Panc1 (cell line): ENCODE measurements at places on chromosomes 5 and 9. TPM values are rescaled to one million over a fixed set of nuclear protein-coding genes. Genes with fewer than 3 reads are reported as not detected.

CAVIN4 gene
- 0.82 TPM for total RNA-seq

PDE6A gene
- 0.33 TPM for total RNA-seq

ARL10 gene
- 2.0 TPM for total RNA-seq

PCA3 gene
- total RNA-seq = not detected

CD72 gene
- total RNA-seq = 0.72 TPM

DNA sequence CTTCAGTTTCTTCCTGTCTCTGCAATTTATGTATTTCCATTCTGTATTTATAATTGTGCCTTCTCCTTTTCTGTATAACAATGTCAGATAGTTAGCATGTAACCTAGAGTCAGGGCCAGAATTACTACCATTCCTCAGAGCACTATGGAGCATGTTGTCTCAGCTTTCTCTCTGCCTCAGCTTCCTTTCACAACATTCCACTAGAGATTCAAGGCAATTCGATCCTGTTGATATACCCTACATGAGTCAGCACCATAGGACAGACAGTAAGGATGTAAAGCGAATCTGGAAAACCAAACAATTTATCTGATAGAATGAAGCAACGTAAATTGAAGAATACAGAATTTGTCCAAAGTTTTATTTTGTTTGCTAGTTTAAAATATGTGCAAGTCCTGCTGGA is 728.3 kb upstream of the SEMA6A start:
- H3K27me3 ChIP-seq = no peaks in the 10 kb centered on the region
- no peaks in the 10 kb centered on the region for H3K36me3 ChIP-seq
- no peaks in the 10 kb centered on the region for H3K4me1 ChIP-seq

DNA sequence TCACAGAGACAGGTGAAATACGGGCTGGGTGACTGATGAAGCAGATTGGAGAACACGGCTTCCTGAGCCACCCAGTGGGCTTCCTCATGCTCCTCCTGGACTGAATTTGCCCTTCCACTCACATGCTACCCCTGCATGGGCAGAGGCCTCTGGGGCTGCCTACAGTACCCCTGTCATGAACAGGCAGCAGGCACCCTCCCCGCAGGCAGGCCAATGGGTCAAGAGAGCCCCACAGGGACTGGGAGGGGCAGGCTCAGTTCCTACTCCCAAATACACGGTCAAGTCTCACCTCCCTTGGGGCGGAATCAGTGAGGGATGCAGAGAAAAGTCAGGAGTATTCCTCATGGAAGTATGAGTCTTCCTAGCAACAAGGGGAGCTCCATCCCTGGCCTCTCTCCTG is 48.6 kb upstream of the ZBTB43 start:
- no peaks in the 10 kb centered on the region for H3K27me3 ChIP-seq
- no peak overlapping the region for H3K4me3 ChIP-seq
- no peaks in the 10 kb centered on the region for H3K4me1 ChIP-seq
- H3K36me3 ChIP-seq = no peaks in the 10 kb centered on the region
- H3K27ac ChIP-seq = no peak overlapping the region

DNA sequence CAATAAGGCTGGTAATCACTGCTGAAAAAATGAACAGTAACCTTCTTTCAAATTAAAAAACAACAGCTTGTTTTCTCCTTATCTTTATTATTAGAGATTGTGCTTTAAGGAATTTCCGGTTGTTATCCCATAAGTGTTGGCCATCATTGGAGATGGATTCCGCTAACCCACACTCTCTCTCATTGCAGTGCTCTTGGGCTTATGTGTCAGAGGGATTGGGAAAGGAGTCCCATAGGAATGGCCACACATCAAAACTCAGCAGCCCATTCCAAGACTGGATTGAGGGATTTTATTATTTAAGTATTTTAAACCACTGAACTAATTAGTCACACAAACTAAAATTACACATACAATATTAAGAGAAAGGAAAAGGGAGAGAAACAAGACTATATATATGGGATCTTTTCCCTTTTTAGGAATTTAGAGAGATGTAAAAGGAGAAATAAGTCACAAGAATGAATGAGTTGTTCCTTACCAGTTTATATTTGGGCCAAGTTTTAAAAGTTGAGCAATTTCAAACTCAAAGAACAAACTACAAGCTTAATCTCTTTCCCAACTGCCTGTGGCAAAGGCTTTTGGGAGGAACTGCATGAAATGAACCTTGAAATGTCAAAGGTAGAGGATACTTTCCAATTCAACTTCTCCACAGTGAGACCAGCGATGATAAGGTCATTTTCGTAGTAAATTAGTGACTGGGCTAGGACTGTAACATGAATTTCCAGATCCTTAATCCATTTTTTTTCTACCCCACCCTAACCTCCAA is 2.4 kb downstream of the SPINK6 start:
- no peaks in the 10 kb centered on the region; the same call in 1 of the 2 replicates for H3K36me3 ChIP-seq
- H3K27ac ChIP-seq = no peak overlapping the region
- no peak for DNase-seq
- no peak overlapping the region for H3K4me3 ChIP-seq

DNA sequence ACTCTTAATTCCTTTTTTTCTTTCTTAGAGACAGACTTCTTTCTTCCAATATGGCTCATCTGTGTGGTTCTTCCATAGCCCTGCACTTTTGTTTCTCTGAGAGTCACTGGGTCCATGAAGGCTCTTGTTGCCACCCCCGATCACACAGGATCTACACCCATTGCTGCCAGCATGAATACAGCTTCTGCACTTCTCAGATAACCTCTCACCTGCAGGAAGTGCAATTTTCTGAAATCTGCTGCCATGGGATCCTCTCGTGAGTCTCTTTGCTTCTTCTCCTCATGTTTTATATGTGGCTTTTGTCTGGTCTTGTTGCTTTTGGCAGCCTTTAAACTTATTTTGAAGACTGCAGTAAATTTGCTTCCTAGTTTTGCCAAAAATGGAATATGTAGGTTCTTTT is 171.2 kb downstream of the TMEM167A start:
- no peak for DNase-seq
- H3K4me3 ChIP-seq = no peak overlapping the region
- H3K4me1 ChIP-seq = no peaks in the 10 kb centered on the region
- H3K27ac ChIP-seq = no peak overlapping the region

DNA sequence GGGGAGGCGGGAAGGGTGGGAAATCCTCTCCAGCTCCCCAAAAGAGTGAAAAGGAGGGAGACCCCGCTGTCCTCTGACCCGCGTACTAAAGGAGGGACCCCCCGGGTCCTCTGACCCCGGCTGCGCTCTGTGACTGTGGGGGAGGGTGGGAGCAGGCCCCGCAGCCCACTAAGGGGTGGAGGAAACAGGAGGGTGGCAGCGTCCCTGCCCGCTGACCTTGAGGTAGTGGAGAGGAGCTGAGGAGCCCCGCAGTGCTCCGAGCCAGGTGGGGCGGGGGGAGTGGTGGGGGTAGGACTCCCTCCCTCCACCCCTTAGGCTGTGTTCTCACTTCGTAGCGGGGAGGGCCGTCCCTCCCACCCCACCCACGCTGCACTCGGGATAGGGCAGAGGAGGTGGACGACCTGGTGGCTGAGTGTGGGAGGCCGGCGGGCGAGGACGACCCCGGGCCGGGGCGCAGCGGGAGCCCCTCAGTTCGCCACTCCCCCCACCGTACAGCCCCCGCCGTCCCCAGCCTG is 449 bp upstream of the ADCY2 start:
- no peak overlapping the region for H3K4me3 ChIP-seq
- H3K4me1 ChIP-seq = peaks cover 4% of the 10 kb centered on the region; the same call in 1 of the 2 replicates
- DNase-seq = no peak

GRCh38 chr9:118162716-118163115 is 458.5 kb downstream of the TLR4 start:
- no peaks in the 10 kb centered on the region for H3K27me3 ChIP-seq
- no peak overlapping the region for H3K27ac ChIP-seq
- H3K4me3 ChIP-seq = no peak overlapping the region
- H3K36me3 ChIP-seq = no peaks in the 10 kb centered on the region
- no peaks in the 10 kb centered on the region for H3K4me1 ChIP-seq
